Stimulated activated CD4-positive, alpha-beta T cell treated with anti-CD3 and anti-CD28 coated beads, TNF-alpha, amount 100 ng/mL, for 1 hour (primary cell): ENCODE measurements at places on chromosomes 1 and 21.

- no peak for DNase-seq
Observed at GRCh38 chr1:92923664-92924063, 37.6 kb downstream of the DIPK1A start.

DNA sequence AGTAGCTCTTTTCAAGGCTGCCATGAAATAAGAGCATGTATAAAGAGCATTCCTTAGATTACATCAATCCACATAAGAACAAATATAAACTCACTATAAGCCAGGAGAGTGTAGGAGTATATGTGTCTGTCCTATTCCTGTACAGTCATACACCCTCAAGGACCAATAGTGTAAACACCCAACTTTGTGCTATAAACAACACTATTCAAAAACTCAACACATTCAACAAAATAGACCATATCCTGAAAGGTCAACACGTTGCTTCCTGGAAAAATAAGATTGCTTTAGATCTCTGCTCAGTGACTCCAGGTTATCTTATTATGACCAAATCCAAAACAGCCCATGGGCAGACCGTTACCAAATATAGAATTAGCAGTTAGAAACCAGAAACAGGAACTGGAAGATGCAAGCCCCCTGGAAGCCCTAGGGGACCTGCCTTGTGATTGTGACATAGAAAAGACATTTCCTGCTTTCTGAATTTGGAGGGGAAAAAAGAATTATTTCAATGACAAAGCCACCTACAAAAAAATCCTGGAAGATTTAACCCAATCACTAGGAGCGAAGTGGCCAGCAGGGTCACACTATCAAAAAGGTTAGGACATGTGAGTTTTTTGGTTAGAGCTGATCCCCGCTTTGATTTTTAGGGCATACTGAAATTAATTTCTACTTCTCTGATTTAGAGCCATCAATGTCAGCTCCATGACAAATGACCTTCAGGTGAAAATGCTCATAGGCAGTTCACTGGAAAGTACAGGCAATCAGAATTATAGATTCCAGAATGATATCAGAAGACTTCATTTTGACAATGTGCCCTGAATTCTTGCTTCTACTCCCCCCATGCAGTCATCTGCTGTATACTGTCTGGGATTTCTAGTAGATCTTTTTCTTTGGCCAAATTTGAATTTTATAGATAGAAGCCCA lies 59.9 kb downstream of the LRRC8C start:
- no peak for DNase-seq

DNA sequence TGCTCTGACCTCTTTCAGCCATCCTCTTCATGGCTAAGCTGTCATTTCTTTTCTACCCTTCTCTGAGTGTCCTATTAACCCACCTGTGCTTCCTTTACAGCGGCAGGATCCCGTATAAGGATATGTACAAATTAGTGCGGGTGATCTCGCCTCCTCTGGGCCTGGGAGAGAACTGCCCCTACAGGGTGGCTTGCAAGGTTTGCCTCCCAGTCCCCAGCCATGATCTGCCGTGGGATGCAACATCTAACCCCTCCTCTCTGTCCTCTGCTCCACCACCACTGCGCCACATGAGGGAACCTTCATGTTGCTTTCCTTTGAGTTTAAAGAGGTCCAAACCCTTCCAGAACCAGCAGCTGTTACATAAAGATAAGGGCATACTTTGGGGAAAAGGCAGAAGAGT lies 282.2 kb downstream of the ZNF648 start:
- DNase-seq, result no peak

- DNase-seq, result no peak
Observed at GRCh38 chr1:117392771-117393170, 25.5 kb downstream of the MAN1A2 start.

GRCh38 chr1:152673016-152673415 lies 2.1 kb upstream of the LCE2C start:
- no peak for DNase-seq

DNA sequence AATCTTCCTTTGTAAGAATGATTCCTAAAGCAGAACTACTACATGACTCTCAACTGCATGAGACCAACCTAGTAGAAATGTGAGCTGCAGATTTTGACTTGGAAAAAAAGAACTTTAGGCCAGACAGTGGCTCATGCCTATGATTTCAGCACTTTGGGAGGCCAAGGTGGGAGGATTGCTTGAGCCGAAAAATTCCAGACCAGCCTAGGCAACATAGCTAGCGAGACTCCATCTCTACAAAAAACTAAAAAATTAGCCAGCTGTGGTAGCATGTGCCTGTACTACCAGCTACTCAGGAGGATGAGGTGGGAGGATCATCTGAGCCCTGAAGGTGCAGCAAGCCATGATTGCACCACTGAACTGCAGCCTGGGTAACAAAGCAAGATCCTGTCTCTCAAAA lies 24.7 kb upstream of the ITLN2 start:
- DNase-seq, result no peak

DNA sequence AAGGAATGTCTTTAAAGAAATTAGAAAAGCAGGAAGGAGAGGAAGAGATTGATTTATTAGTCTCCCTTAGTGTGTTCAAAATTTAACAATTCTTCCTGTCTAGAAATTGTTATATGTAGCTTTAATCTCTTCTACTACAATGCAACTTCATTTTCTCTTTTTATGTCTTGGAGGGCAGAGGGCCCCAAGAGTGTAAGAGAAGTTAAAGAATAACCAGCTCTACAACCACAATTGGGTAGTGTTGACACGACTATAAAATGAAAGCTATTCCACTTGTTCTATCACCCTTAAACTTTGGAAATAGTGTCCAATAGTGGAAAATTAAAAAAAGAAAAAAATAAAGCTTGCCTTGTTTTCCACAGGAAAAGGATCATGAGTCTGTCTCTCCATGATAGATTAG lies 82.6 kb upstream of the DPYD start:
- no peak for DNase-seq

DNA sequence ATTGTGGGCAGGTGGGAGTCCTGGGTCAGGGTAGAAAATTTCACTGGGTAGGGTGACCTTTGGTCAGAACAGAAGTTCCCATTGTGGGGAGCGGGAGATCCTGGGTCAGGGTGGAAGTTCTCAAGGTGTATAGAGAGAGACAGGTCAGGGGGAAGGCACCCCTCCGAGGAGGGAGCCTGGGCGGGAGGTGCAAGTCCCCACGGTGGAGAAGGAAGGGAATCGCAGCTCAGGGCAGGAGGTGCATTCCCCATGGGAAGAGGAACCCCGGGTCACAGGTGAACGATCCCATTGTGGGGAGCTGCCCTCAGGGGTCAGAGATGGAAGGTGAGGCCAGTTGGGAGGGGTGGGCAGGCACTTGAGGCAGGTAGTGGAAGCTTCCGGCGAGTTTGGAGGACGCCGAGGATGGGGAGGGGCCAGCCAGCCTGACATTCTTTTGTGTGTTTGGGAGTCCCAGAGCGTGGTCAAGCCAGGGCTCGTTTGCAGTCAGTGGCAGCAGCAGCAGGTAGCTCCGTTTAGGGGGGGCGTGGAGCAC lies 637 bp downstream of the LYPLA2 start:
- DNase-seq, result no peak

GRCh38 chr1:92030656-92031107 lies 897 bp downstream of the EPHX4 start:
- DNase-seq, result no peak

GRCh38 chr1:104468282-104468681 lies 718.6 kb downstream of the AMY1C start:
- DNase-seq, result no peak

DNA sequence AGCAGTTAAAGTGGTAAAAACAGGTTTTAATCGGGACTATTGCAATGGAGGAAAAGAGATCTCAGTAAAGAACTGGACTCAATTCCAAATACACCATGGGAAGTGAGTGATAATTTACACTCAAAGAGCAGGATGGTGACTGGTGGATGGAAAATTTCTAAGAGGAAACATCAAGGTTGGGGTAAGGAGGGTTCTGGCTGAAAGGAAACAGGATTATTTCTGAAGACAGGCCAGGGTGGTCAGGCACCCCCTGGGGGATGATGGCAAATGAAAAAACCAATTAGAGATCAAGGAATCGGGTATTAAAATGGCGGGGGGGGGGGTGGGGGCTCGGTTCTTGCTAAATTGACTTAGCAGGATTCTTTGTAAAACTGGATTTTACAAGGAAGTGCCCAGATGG lies 12.3 kb upstream of the HSD11B1 start:
- no peak for DNase-seq

- DNase-seq, result no peak
Observed at GRCh38 chr1:154720328-154721297, 112.6 kb upstream of the ADAR start.
